ENCODE measurements at places on chromosomes 3 and 15.
A peak's percentile ranks its signal among the peaks of the same experiment; 100 is the strongest.

- DNase-seq, result no peak
These were observed 58.8 kb upstream of the FAM3D start for GRCh38 chr3:58725326-58725853.

DNA sequence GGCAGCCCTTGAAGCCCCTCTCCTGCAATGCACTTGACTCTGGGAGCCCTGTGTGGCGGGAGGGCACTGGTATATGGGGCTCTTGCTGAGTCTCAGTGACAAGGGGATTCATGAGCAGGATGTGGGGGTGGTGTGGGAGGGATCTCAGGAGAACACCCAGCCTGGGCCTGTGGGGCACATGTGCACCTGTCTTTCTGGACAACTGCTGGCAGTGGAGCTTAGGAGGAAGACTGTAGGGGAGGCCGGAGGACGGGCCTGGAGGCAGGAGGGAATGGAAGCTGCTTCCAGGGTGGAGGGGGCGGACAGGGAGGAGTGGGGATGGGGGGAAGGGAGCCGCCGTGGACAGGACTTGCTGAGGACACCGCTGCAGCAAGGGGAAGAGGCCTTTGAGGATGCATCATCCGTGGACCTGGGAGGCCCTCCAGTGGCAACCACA, 10.8 kb upstream of the SNRPA1 start:
- no peak for DNase-seq

DNA sequence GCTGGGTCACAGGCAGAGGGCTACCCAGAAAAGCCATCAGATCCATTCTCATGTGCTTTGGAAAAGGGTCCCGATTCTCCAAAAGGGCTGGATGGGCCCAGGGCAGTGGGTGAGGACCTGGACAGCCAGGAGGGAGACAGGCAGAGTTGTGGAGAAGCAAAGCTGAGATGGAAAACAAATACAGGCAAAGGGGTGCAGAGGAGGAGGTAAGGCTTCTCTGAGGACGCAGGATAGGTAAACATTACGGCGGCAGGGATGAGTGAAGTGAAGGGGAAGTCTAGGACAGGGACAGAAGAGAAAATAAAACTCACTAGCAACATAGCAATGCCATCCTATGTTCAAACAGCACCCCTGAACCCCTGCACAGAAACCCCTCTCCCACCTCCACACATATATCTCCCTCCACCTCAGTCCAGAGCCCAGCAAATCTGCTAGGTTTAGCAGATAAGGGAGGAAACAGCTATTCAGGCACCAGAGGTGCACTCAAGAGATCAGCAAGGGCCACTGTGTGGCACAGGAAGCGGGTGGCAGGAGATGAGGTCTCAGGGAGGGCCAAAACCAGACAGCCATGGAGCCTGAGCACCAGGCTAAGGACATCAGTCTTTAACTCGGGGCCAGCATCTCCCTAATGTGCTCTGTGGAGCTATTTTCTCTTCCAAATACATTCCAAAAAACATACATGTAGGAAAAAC, 51.3 kb downstream of the HOMER2 start:
- no peak for DNase-seq

- DNase-seq, result no peak
These were observed 139.1 kb upstream of the EIF1B start for GRCh38 chr3:40170395-40170794.

DNA sequence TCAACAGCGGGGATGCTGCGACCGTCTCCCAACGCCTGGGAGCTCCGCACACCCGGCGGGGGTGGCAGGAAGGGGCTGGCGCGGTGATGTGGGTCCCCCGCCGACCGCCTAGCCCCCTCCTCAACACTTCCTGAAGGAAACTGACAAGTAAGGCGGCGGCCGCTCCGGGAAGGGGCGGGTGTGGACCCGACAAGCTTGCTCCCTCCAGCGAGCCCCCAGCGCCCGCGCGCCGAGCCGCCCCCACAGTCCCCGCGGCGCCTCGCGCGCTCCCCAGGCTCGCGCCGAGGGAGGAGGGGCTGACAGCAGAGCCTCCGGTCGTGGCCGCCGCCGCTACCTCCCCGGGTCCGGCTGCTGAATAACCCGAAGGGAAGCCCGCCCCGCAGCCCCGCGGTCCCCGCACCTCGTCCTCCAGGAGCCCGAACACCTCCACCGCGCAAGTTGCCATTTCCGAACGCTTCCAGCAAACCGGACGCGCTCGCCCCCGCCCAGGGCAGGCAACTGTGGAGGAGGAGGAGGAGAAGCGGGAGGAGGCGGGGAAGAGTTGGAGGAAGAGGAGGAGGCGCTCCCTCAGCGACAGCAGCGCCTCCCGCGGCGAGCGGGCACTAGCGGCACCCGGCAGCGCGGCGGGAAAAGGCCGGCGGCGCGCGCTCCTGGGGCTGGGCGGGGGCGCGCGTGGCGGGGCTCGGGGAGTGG, at the start of gene NEDD4:
Gene NEDD4, minus strand, starts transcription at position 502 of the 693 bp plus-strand sequence. Its CDS starts 57 bp downstream, at position 445.
- peak; percentile 91 for DNase-seq

DNA sequence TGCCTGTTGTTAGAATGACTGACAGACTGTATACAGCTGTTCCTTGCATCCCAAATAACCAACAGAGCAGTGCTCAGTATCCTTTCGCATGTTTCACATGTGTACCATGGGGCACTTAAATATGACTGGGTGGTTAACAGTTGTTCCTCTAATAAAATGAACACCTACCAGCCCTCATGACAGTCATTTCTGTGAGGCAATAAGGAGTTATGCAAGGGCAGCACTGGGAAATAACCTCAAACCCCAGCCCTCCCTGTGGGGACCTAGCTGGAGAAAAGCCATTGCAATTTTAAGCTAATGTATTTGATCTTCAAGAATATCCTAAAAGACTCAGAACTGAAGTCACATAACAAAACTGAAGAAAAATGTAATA, 7.3 kb downstream of the RFT1 start:
- no peak for DNase-seq

GRCh38 chr3:108097322-108098002, 6.6 kb upstream of the CD47 start:
- DNase-seq, result no peak

- DNase-seq, result no peak
These were observed 178.7 kb downstream of the THRB start for GRCh38 chr3:24315971-24316370.

DNA sequence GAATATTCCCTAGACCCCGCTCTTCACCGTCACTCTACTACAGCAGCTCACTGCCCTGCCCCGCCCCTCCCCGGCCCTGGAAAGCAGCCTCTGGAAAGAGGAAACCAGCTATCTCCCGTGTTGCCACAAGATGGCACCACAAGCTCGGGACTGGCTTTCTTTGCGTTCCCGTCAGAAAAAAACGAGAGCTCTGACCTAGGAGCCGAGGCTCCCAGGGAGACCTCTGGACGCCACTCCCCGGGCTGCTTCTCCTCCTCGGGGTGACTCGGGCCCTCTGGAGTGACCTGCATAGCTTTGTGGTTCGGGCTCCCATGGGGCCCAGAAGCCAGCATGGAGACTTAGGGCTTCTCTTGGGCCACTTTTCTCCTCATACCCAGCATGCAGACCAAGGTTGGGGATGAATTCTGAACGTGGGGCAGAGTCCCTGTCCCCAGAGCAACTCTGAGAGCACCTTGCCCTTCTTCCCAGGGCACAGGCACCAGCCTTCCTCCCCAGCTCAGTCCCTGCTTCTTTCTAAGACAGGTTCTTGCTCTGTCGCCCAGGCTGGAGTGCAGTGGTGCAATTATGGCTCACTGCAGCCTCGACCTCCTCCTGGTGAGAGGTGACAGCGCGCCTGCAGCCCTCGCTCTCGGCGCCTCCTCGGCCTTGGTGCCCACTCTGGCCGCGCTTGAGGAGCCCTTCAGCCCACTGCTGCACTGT, 19.0 kb downstream of the STOML1 start:
- peak; percentile 89 for DNase-seq

DNA sequence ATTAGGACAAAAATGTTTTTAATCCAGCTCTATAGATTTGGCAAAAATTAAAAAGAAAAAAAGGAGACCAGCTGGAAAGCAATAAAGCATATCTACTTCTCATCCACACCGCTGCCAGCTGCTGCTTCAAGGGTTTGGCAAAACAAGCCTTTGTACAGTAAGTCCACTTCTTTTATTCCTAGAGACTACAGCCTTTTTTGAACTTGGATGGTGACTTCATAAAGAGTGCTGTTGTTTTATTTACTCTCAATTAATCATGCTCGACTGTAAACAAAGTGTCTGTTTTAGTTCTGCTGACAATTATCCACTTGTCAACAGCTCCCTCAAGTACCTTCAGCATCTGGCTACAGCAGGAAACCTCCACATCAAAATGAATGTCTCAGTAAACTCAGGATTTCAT, 12.3 kb upstream of the FOXB1 start:
- no peak for DNase-seq

DNA sequence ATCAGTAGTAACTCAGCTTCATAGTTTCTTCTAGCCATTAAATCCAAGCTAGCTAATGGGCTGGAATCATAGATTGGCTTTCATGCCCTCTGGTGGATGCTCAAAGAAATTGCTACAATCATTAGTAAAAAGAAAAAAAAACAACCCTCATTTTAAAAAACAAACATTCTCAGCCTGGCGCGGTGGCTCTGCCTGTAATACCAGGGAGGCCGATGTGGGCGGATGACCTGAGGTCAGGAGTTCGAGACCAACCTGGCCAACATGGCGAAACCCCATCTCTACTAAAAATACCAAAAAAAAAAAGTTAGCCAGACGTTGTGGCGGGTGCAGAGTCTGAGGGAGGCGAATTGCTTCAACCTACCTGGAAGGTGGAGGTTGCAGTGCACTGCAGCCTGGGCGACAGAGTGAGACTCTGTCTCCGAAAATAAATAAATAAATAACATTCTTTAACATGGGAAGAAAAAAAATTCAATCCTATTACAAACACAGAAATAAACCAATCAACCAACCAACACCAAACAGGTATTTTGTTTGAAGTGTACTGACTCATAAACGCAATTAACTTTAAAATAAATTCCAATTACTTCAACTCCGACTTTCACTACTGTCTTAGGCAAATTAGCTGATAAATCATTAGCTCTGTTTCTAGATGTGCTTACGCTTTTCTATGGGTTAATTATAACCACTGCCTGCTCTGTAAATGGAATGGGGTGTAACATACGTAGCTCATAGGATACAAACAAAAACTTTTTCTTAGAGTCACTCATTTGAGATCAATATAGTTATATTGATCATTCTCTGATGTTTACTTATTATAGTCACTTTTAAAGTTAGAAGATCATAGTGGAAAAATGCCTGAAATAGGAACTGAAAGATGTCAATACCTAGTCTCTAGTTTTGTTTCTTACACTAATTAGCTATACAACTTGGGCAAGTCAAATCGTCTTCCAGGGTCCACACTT, 24.9 kb downstream of the TMEM207 start:
- DNase-seq, result no peak

DNA sequence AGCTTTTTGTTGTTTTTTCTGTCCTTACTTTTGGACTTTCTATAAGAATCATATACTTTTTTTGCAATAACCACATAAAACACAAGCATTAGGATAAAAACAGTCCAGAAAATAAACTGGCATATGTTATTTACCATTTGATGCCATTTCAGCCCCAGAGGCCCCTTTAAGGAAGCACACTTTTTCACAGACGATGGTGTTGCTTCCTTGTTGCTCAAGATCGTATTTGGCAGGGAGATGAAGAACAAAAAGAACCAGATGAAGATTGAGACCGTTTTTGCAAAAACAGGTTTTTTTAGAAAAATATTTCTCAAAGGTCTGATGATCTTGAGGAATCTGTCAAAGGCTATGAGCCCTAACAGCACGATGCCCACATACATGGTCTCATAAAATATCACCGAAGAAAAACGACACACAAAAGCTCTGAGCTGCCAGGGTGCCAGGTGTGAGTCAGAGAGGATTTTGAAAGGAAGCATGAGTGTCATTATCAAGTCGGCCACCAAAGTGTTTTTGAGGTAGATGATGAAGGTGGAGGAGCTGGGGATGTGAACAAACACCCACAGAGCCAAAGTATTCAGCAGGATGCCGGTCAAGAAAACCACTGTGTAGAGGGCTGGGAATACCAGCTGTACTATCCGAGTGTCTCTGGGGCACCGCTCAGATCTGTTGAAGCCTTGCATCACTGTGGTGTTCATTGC, 902 bp downstream of the P2RY13 start:
- DNase-seq, result no peak

DNA sequence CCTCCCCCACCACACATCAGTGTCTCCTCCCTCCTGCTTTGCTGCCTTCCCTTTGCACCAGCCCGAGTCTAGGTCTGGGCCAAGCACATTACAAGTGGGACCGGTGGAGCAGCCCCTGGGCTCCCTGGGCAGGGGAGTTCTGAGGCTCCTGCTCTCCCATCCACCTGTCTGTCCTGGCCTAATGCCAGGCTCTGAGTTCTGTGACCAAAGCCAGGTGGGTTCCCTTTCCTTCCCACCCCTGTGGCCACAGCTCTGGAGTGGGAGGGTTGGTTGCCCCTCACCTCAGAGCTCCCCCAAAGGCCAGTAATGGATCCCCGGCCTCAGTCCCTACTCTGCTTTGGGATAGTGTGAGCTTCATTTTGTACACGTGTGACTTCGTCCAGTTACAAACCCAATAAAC, 2.3 kb upstream of the ABCF3 start:
- DNase-seq, result no peak

DNA sequence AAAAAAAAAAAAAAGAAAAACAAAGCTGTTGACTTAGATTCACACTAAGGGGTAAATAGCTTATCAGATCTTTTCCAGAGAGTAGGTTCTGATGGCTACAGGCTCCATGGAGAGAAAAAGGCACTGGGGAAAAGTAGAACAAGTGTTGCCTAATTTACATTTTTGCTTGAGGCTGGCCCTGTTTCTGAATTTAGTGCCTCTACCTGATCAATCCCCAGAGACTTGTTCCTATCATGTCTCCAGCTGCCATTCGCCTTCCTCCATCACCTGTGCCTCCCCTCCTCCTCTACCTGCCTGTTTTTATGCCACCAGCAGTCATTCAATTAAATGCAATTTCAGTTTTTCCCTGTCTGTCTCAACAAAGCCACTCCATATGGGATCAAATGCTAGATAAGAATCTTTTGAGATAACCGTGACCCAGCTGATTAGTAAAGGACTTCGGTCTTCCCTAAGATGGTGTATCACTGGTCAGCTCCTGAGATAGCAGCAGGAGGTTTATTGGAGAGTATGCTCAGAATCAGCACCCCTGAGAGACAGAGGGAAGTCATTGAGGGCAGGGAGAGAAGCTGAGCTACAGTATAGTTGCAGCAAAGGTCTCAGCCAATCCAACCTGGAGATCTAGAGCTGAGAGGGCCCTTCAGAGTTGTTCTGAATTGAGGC, 88.1 kb upstream of the GADL1 start:
- no peak for DNase-seq

DNA sequence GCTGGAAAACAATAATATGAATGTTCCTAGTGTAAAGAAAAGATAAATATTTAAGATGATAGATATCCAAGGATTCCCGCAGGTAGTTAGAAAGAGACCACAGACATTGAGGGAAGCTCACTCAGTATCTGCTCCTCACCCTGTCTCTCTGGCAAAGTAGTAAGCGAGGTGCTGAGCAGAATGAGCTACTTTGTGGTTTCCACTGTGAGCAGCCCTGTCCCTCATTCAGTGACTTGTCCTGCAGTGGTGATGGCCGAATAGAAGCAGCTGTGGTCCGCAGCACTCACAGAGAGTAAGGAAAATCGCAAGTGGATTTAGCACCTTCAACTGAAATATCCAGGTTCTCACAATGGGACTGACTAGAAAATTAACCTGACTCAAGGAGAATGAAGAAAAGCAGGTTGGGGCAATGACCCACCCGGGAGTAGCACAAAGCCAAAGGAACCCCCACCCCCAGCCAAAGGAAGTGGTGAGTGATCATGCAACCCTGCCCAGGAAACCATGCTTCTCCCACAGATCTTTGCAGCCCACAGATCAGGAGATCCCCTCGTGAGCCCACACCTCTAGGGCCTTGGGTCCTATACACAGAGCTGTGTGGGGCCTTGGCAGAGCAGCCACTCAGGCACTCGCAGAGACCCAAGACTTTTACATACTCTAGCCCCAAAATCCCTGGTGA, 21.8 kb upstream of the SLC25A38 start:
- DNase-seq, result no peak

- DNase-seq, result no peak
These were observed 267.9 kb upstream of the THBS1 start for GRCh38 chr15:39312984-39313383.

Measured in right forelimb (tissue), 1 donor.